ENCODE measurements at places on chromosomes 12 and 14.

DNA sequence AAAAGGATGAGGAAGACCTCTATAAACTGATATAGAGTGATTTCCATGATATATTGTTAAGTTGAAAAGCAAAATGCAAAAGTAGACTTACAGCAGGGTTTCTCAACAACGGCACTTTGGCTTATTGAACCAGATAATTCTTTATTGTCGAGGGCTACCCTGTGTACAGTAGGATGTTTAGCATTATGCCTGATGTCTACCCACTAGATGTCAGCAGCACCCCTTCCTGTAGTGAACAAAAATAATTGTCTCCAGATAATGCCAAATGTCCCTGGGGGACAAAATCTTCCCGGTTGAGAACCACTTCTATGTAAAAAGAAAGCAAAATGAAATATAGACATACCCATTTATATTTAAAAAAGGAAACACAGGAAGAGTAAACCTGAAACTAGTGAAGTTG is 32.4 kb downstream of the ABCD2 start:
- no peak for DNase-seq

GRCh38 chr14:49598189-49598484 is 603 bp upstream of the LRR1 start:
- no peak for DNase-seq

GRCh38 chr14:92619671-92620456 is 106.3 kb downstream of the RIN3 start:
- DNase-seq: no peak

DNA sequence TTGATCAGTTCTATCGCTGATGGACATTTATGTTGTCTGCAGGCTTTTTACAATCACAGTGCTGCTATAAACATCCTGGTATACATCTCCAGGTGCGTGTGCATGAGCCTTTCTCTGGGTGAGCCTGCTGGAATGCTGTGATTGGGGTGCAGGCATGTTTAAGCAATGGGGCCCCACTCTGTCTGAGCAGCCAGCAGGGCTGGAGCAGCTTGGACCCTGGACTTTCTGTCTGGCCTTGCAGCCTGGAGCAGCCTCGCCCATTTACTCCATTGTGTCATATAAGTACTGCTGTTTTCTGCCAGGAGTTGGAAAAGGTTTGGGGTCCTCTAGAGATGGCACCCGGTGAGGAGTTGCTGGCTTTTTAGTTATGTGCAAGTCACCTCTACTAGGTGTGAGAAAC is 199.0 kb downstream of the KIF26A start:
- DNase-seq: no peak

GRCh38 chr12:2221030-2221621 is 168.3 kb downstream of the CACNA1C start:
- DNase-seq: no peak

- DNase-seq: no peak
Observed at GRCh38 chr14:77659831-77660230, 43.4 kb upstream of the SPTLC2 start.

- DNase-seq: no peak
Observed at GRCh38 chr12:121748571-121749265, 36.2 kb downstream of the TMEM120B start.

- no peak for DNase-seq
Observed at GRCh38 chr12:107523775-107524535, 161.6 kb upstream of the PWP1 start.

DNA sequence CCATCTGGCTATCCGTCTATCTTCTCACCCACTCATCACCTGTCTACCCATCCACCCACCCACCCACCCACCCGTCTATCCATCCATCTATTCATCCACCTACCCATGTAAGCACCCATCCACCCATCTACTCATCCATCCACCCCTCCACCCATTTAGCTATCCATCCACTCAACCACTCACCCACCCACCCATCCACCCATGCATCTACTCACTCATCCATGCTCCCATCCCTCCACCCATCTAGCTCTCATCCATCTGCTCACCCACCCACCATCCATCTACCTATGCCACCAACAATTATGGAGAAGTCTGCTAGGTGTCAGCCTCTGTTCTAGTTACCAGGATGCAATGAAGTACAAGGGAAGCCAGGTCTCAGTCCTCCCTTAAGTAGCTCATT is 11.1 kb downstream of the TNFAIP2 start:
- DNase-seq: no peak

- no peak for DNase-seq
Observed at GRCh38 chr14:57326253-57326652, 57.5 kb downstream of the AP5M1 start.

DNA sequence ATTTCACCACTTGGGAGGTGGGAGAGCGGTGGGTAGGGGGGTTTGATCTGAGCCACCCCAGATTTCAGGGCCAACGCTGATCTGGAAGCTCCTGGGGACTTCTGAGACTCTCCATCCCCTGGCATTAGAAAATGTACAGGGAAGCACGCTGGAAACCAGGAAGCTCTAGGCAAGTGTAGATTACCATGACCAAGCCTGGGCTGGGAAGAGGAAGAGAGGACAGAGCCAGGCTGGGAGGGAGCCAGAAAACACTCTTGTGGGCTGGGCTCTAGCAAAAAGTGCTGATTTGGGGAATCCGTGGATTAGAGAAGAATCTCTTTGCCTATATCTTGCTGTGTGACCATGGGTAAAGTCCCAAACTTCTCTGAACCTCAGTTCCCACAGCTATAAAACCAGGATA is 236.7 kb downstream of the BCL11B start:
- DNase-seq: no peak
